Effector CD4-positive, alpha-beta T cell (primary cell): ENCODE measurements at places on chromosomes 5 and 9.

- DNase-seq = no peak
These were observed at the start of gene SLC27A6 for GRCh38 chr5:128965011-128965637. TSS of gene SLC27A6 (plus strand) at chr5:128965488. CDS start at chr5:128966138, 650 bp downstream.

- DNase-seq = no peak
These were observed 57.5 kb downstream of the SIL1 start for GRCh38 chr5:139140591-139141071.

- DNase-seq = no peak
These were observed 40.7 kb upstream of the ATP6V1G1 start for GRCh38 chr9:114546851-114547250.

DNA sequence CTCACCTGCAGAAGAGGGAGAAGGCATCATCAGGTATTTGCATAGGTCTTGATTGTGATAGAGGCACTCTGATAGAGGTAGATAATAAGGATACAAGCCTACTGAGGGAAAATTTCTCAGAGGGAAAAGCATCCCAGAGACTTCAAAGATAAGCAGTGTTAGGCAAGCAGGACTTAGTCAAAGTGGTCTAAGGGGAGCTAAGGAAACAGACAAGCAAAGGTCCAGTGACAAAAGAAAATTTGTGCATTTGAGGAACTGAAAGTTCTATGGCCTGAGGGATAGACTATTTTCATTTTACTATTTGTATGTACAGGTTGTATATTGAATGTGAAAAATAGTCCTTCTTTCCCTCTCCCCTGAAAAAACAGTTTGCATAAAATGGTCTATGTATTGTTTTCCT lies 27.4 kb downstream of the OXCT1 start:
- no peak for DNase-seq

DNA sequence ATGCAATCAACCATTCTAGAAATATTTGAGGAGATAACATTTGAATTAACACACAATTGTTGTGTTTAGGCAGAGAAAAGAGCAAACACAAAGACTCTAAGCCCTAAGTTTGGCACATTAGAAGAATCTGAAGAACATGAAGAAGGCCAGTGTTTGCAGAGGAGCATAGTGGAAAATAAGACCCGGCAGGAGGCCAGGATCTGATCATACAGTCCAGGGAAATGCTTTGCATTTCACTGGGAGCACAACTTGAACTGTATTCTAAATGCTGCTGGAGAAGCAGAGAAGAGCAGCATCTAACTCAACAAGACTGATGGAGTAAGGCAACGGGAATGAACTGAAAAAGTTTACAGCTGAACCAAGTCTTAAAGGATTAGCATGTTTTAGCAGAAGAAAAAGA lies 463.4 kb downstream of the ZNF608 start:
- DNase-seq = no peak

GRCh38 chr5:100790951-100791350 lies 112.1 kb downstream of the ST8SIA4 start:
- no peak for DNase-seq

DNA sequence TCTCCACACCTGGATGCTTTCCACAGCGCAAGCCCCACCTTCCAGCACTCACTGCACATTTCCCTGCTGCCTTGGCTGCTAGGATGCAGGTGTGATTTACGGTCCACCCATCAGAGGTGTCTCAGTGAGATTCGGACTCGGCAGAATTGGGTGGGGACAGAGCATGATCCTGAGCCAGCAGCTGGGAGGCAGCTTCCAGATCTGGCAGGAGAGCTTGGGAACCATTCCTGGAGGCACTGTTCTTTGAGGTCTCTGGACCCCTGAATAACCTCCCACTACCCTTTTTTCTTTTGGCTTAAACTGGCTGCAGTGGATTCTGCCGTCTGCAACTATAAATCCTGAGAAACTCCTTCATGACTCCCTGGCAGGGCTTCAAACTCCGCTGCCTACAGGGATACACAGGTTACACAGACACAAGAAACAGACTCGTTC lies 99.6 kb upstream of the PHYKPL start:
- DNase-seq = no peak

GRCh38 chr9:111195766-111196165 lies 134.3 kb downstream of the OR2K2 start:
- DNase-seq = no peak

- no peak for DNase-seq
These were observed 408.7 kb upstream of the RIOK2 start for GRCh38 chr5:97591781-97592180.

- DNase-seq = no peak
These were observed 69.4 kb downstream of the RAPGEF1 start for GRCh38 chr9:131670247-131671132.

DNA sequence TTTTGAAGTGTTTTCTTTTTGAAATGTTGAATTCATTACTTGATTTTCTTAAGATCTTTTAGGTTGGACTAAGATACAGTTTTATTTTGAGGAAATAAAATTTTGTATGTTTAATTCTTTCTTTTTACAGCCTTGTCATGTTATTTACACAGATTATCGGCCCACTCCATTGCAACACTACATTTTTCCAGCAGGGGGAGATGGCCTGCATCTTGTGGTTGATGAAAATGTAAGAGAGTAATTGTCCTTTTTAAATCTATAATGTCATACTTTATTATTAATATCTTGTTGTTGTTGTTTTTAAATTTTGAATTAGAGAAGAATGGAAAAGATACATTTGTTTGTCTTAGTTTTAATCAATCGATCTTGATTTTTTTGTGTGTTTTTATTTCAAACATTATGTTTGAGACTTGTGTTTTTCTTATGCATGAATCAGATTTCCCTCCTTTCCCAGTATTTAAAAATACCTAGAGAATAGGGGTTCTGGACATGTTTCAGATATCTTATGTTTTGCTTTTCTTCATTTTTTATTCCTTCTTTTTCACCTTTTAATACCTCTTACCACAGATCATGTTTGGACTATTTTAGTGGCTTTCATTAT lies 36.7 kb downstream of the MTREX start:
- DNase-seq = peak; percentile 49

DNA sequence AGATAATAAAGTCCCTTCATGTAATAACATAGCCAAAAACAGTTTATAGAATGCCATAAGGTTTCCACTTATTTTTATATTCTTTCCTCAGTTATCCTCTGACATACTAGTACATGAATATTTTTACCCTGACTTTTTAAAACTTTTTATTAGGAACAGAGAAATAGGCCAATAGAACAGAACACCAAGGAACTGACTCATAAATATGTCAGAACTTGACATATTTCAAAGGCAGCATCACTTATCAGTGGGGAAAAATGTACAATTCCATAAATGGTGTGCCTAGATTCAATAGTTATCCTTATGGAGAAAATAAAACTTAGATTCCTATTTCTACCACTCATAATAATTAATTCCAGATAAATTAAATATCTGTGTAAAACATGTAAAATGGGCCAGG lies 9.4 kb downstream of the STARD4 start:
- no peak for DNase-seq

GRCh38 chr5:168580227-168580508 lies 1.0 kb upstream of the PANK3 start:
- DNase-seq = no peak
